NCI-H1930 (cell line): ENCODE measurements at places on chromosomes 2 and 18.

GRCh38 chr2:97742381-97742847, 29.0 kb downstream of the ZAP70 start:
- no peak for DNase-seq

GRCh38 chr2:101113441-101114267, 37.5 kb downstream of the TBC1D8 start:
- DNase-seq: peak; percentile 15

- no peak for DNase-seq
Observed at GRCh38 chr2:9525266-9525665, 30.4 kb downstream of the ADAM17 start.

- DNase-seq: no peak
Observed at GRCh38 chr2:191188550-191189093, 37.8 kb upstream of the STAT4 start.

DNA sequence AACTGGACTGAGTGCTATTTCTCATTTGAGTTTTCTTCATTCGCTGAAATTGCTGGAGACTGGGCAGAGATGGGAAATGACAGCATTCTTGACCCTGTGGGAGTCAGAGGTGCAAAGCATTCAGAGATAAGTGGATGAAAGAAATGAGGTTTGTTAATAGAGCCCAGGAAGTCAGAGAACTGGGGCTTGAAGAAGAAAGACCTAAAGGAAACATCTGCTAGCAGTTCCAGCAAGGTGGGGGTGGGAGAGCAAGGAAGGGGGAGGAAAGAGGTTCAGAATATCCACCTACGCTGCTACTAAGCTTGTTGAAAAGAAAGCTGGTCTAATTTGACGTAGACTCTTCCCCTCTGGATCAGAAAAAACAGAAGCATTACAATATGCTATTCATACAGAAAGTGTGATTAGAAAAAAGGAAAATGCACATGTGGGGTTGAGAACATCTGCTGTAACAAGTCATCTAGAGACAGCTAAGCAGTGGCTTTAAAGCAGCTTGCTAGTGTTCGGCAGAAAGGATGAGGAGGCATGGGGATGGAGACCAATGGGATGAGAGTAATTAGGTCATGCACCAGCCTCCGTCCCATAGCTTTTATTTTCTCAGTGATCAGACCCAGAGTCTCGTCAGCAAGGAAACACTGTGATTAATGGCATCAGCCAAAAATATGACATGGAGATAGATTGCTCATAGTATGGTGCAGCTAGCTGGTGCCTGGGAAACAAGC, 29.7 kb downstream of the NAB1 start:
- no peak for DNase-seq

- DNase-seq: no peak
Observed at GRCh38 chr2:217049956-217050355, 190.1 kb upstream of the TNP1 start.

- DNase-seq: no peak
Observed at GRCh38 chr2:191693778-191694177, 15.8 kb downstream of the NABP1 start.

GRCh38 chr2:120251880-120252224, 800 bp upstream of the RALB start:
- no peak for DNase-seq

DNA sequence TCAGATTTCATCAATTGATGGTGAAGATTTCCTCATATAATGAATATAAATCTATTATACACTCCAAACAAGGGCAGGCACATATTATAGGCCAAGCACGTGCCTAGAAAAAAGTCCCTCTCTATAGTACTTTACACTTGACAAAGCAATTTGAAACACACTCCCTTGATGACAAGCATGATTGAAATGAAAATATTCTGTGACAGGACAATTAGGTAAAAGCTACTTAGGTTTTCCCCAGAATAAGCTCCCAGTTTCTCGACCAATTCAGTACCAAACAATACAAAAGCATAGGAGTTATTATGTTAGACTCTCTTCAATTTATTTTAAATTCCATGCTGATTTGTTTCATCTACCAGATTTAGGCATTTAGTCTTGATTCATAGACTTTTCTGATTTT, 47.7 kb downstream of the CCDC68 start:
- no peak for DNase-seq

DNA sequence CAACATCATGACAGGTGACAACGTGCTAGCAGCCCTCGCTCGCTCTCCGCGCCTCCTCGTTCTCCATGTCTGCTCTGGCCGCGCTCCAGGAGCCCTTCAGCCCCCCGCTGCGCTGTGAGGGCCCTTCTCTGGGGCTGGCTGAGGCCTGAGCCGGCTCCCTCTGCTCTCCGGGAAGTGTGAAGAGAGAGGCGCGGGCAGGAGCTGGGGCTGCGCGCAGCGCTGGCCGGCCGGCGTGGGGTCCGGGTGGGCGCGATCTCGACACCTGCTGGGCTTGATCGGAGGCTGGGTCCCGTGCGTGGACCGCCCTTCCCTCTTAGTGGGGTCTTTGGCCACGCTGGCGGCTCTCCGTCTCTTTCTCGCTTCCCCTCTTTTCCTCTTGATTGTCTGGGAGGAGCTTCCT, 195.5 kb downstream of the ANKRD30BL start:
- DNase-seq: no peak

DNA sequence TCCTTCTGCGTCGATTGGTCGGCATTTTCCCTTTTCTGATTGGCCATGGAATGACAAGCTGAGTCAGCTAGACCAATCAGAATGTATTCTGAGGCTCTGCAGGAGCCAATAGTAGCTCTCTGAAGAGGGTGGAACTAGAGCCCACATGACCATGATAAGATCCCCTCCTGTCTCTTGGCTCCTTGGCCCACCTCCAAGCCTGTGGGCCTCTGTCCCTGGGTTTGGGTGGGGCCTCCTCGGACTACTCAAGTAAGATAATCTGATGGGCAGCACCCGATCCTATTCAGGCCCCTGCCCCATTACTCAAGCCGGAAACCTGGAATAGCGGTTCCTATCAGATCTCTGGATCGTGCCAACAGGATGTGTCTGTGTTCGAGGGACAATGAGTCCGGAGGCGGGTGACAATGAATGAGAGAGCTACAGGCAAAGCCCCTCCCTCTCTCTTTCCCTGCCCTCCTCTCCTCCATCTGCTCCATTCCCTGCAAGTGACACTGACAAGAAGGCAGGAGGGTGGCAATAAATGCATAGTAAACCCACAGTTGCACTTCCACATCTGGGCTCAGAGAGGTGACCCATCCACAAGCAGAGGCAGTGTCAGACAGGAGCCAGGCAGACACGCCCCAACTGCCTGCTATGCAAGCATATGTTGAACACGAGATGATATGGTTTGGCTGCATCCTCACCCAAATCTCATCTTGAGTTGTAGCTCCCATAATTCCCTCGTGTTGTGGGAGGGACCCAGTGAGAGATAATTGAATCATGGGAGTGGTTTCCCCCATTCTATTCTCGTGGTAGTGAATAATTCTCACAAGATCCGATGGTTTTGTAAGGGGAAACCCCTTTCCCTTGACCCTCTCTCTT, 114.7 kb downstream of the TNS1 start:
- DNase-seq: no peak

GRCh38 chr2:149562324-149562723, 25.3 kb downstream of the MMADHC start:
- no peak for DNase-seq

DNA sequence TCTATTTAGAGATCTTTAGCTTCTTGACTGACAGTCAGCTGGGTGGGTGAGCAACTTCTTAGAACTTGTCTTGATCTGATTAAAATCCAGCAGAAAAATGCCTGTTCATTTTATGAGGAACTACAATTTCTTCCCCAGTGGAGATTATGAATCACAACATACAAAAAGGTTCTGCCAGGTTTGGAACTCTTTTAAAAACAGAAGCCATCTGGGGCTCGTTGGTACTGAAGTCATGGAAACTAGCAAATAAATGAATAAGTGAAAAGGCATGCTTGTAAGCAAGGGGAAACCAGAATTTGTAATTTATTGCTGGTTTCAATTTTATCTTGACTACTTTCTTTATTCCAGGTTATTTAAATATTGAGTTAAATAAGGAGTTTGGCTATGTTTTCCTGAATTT, 767.4 kb downstream of the MBD2 start:
- no peak for DNase-seq

DNA sequence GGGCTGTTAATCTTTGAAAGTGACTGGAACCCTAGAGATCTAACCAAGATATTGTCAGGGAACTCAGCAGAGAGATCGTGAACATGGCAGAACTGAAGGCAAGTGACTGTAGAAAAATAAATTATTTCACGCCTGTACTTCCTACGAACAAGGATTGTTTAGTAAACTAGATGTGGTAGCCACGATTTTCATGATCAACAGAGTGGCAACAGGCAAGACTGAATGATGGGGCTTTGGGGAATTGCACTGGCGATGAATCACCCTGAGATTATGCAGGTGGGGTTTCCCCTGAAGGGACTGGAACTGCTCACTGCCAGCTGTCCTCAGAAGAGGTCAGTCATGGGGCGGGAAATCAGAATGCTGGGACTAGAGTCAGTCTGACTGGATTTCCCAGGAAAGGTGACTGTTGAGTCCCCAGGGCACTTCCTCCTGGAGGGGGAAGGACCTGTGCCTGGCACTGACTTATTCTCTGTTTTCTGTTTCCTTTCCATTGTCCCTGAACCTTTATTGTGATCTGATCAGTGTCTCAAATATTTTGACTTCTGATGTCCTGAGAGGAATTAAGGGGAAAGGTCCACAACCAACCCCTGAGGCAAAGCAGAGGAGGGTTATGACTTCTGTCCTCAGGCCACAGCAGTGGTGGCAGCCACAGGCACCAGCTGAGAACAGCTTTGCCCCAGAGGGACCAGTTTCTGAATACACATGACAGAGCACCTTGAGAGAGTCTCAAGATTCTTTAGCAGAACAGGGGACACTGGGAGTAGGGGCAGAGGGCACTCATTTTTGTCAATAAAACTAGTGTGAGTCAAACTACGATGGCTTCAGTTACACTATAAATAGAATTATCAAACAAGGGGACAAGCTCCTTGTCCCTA, 70.0 kb downstream of the NAB1 start:
- DNase-seq: no peak

GRCh38 chr2:71540818-71541217, 87.5 kb downstream of the DYSF start:
- no peak for DNase-seq

DNA sequence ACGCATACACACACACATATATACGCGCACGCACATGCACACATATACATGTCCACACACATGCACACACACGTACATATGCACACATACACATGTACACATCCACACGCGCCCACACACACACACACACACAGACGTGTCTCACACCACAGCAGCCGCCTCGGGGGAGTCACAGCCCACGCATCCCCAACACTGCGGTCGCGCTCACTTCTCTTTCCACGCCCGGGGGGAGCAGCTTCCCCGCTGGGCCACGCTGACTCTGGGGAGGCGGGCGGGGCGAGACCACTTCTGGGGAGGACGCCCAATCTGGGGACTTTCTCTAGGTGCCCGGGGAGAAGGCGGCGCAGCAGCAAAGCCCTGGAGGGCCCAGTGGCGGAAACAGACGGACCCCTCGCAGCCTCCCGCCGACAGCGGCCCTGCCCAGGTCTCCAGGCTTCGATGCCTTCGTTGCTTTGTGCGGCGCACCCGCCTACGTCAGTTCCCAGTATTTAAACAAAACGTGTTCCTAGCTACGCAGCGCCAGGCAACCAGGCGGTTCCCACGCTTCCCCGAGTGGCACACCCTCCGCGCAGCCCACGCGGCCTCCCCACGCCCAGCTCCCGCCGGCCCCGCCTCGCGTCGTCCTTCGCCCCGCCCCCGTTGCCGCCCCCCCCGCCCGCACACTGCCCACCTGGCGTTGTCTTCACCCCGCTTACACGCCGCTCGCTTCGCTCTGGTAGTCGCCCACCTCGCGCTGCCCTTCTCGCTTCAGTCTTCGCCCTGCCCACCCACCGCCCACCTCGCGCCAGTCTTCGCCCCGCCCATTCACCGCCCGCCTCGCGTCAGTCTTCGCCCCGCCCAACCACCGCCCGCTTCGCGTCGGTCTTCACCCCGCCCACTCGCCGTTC, 810 bp upstream of the RBFA start:
- DNase-seq: no peak

DNA sequence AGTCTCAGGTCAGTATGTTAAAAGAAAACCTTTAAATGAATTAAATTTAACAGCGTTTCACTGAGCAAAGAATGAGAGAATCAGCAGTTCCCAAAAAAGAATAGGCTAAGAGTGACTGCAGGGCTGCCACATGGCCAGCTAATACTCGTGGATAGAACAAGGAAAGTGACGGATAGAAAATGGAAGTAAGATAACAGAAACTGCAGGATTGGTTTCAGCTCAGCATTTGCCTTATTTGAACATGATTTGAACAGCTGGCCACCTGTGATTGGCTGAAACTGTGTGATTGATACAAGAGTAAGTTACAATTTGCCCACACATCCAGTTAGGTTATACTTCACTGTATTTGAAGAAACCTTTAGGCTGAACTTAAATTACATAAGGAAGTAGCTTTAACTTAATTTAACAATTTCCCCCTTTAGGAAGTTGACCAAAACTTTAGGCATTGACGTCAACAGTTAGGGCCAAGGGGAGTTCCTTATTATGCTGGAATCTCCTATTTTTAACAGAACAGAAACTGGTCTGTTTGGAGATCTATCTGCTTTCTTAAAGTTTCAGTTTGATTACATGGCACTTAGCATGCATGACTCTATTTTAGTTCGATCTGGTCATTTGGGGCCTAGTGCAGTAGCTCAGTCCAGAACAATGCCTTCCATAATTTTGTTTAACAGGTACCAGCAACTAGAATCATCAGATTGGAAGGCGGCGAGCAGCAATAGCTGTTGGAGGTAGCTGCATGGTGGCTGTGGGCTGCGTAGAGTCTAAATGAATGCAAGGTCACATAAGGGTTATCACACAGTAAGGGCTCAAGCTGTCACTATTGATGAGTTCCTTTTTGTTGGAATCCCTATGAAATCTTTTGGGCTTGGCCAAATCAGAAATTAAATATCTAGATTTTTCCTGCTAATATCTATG, 143.4 kb downstream of the TRIM43 start:
- no peak for DNase-seq

DNA sequence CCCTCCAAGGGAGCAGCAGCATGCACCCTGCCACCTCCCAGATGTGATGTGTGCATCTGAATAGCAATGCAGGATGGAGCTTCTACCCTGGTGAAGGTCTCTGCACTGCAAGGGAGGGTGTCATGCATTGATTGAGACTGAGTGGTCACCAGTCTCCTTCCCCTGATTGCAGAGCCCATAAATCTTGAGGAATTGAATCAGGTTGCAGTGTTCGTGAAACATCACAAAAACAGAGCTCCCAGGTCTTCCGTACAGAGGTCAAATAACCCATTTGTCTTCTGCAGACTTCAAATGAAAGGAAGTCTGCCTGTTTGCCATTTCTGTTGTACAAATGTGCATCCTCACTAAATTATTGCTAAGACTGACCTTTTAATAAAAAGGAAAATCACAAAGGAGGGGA, 136.8 kb downstream of the WDSUB1 start:
- DNase-seq: no peak

DNA sequence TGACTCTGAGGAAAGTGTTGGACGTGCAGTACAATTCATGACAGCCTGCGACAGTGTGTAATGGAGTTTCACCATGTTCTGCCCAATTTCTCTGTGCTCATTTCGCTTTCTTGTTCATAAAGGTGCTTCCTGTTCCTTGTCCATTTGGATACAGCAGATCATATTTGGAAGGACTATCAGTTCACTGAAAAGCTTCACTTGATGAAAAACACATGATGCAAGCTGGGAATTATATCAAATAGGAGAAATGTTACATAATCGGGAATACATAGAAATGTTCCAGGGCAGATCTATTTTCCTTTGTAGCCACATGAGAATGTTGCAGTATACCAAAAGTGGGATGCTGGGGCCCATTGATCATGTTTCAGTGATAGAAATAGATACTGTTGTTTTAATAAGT, 266.3 kb upstream of the SLC14A2 start:
- DNase-seq: no peak

- no peak for DNase-seq
Observed at GRCh38 chr2:215527736-215528135, 91.9 kb upstream of the FN1 start.
